ENCODE measurements at places on chromosomes 12 and 14. TPM values are rescaled to one million over a fixed set of nuclear protein-coding genes. Genes with fewer than 3 reads are reported as not detected.

GRCh38 chr12:21695986-21696385 lies 38.3 kb upstream of the LDHB start:
- no peak overlapping the region for H3K27ac ChIP-seq
- no peak overlapping the region for H3K4me3 ChIP-seq
- DNase-seq: no peak
- no peaks in the 10 kb centered on the region for H3K27me3 ChIP-seq

DNA sequence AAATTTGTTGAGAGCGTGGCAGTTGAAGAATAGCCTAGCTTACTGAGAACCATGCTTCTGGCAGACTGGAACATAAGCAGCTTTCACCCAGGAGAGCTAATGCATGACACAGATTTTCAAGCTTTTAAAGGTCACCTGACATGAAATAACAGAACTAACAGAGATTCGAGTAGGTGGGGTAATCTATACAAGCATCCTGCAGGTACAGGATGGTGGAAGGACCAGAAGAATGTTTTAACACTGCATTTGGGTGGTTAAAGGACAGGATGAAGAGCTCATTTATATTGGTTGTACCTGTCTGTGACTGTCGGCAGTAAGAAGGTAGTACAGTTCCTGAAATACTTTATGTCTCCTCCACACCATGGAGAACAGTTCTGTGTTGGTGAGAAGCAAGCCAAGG lies 8.9 kb downstream of the PELI2 start:
- H3K4me1 ChIP-seq: peaks cover 12% of the 10 kb centered on the region
- no peak overlapping the region for H3K4me3 ChIP-seq
- no peak for DNase-seq

DNA sequence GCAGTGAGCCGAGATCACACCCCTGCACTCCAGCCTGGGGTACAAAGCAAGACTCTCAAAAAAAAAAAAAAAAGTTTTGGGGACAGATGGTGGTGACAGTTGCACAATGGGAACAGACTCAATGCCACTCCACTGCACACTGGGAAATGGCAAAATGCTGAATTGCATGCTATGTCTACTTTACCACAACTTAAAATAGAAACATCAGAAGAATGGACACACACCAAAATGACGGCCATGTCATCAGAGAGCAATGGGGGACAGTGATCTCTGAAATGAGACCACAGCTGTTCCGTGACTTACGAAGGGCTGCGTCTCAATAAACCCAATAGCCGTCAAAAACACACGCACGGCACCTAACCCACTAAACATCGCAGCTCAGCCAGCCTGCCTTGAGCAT lies 13.7 kb downstream of the DDX54 start:
- no peak for DNase-seq
- H3K27me3 ChIP-seq: no peaks in the 10 kb centered on the region
- H3K36me3 ChIP-seq: peaks cover 15% of the 10 kb centered on the region
- H3K27ac ChIP-seq: no peak overlapping the region

DNA sequence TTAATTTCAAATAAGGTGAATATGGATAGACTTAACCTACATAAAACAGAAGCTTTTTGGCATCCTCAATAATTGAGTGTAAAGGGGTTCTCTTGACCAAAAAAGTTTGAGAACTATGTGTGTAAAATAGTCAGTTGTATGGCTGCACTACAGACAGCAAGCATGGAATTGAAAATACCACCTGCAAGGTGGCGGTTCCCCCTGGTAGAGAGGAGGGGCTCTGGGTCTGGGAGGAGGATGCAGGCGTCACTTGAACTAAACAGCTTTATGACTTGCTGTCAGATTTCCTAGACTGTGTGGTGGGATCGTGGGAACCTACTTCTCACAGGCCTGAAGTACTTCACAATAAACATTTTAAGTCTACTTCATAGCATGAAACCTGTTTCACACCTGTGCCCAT lies 6.3 kb downstream of the EVL start:
- H3K27ac ChIP-seq: no peak overlapping the region
- H3K27me3 ChIP-seq: no peaks in the 10 kb centered on the region
- H3K4me1 ChIP-seq: peaks cover 5% of the 10 kb centered on the region
- no peak overlapping the region for H3K4me3 ChIP-seq
- no peaks in the 10 kb centered on the region for H3K36me3 ChIP-seq

GRCh38 chr14:74634964-74635363 lies 22.9 kb upstream of the LTBP2 start:
- H3K4me1 ChIP-seq: peaks cover 12% of the 10 kb centered on the region
- H3K27ac ChIP-seq: no peak overlapping the region
- H3K27me3 ChIP-seq: no peaks in the 10 kb centered on the region
- no peak for DNase-seq
- H3K36me3 ChIP-seq: no peaks in the 10 kb centered on the region
- H3K4me3 ChIP-seq: no peak overlapping the region

DNA sequence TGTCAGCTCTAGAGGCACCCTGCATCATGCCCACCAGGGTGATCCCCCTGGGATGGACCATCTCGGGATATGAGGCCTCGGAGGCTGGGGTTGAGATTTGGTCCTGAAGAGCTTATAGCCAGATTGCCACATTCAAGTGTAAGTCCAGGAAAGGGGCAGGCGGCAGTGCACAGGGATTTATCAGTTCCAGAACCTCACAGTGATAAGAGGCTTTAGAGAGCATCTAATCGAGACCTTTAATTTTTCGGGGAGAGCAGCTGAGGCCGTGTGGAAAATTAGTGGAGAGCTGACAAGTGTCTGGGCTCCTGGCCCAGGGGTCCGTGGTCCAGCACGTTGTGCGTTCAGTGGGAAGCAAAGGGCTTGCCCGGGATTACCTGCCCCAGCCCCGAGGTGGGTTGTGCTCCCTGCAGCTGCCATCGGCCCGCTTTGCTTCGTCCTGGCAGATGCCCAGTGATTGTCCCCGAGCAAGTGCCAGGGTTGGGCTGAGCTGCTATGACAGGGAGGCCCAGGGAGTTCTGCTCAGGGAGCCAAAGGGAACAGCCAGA lies 52.1 kb downstream of the C14orf132 start:
- H3K27me3 ChIP-seq: no peaks in the 10 kb centered on the region
- H3K4me3 ChIP-seq: no peak overlapping the region
- peaks cover 13% of the 10 kb centered on the region for H3K4me1 ChIP-seq
- peaks cover 4% of the 10 kb centered on the region for H3K36me3 ChIP-seq

- no peaks in the 10 kb centered on the region for H3K4me1 ChIP-seq
- H3K4me3 ChIP-seq: no peak overlapping the region
- no peak overlapping the region for H3K27ac ChIP-seq
- no peak for DNase-seq
- no peaks in the 10 kb centered on the region for H3K36me3 ChIP-seq
These were observed 194.1 kb downstream of the BTG1 start for GRCh38 chr12:91951571-91951970.

DNA sequence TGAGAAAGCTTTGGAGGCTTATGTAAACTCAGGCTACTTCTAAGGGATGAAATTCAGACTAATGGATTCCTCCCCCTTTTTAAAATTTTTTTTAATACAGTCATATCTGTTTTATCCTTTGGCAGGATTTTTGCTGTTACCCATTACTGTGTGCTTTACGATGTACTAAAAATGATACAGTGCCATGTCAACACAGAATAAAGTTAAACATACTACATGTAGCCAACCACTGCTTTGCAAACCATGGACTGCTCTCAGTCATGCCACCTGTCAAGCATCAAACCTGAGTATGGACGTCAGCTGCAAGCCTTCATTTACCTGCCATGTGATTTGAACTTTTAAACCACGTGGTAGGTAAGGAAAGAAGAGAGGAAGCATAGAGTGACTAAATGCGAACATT lies 325.8 kb downstream of the FUT8 start:
- no peaks in the 10 kb centered on the region for H3K27me3 ChIP-seq
- peaks cover 2% of the 10 kb centered on the region for H3K36me3 ChIP-seq
- no peak overlapping the region for H3K27ac ChIP-seq
- no peak for DNase-seq

GRCh38 chr14:63192085-63192484 lies 12.2 kb upstream of the RHOJ start:
- H3K27ac ChIP-seq: no peak overlapping the region
- no peaks in the 10 kb centered on the region for H3K27me3 ChIP-seq
- no peak overlapping the region for H3K4me3 ChIP-seq

- no peak overlapping the region for H3K4me3 ChIP-seq
- peaks cover 4% of the 10 kb centered on the region for H3K36me3 ChIP-seq
- peak overlapping the region; percentile 75 for H3K27ac ChIP-seq
- DNase-seq: peak; percentile 100
- peaks cover 19% of the 10 kb centered on the region for H3K4me1 ChIP-seq
These were observed 72.7 kb downstream of the RIN3 start for GRCh38 chr14:92585981-92586937.

- no peak overlapping the region for H3K27ac ChIP-seq
- H3K36me3 ChIP-seq: no peaks in the 10 kb centered on the region
- H3K27me3 ChIP-seq: no peaks in the 10 kb centered on the region
- no peak overlapping the region for H3K4me3 ChIP-seq
- DNase-seq: no peak
These were observed 591.2 kb downstream of the VRK1 start for GRCh38 chr14:97388408-97388807.

- H3K27me3 ChIP-seq: no peaks in the 10 kb centered on the region
- peaks cover 19% of the 10 kb centered on the region for H3K4me1 ChIP-seq
- DNase-seq: peak; percentile 76
- H3K36me3 ChIP-seq: peaks cover 5% of the 10 kb centered on the region
- peak overlapping the region; percentile 83 for H3K4me3 ChIP-seq
These were observed 428 bp downstream of the RNF41 start for GRCh38 chr12:56221232-56221756.

DNA sequence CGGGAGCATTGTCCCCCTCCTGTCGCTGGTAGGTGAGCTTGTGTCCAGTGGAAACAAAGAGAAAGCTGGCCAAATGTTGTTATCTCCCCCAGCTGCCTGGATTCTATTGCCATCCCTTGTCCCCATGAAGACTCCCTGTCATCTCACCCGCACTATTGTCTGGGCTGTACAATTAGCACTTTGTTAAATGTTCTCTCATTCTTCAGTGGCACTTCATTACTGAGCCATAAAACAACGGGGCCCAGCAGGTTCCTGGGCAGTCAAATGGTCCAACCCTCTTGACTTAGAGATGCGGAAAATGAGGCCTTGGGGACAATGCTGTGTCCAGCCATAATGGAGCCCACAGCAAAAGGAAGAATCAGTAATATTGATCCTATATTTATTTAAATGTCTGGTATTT lies 13.2 kb upstream of the COL2A1 start:
- DNase-seq: no peak
- no peaks in the 10 kb centered on the region for H3K4me1 ChIP-seq
- peaks cover 16% of the 10 kb centered on the region for H3K27me3 ChIP-seq

DNA sequence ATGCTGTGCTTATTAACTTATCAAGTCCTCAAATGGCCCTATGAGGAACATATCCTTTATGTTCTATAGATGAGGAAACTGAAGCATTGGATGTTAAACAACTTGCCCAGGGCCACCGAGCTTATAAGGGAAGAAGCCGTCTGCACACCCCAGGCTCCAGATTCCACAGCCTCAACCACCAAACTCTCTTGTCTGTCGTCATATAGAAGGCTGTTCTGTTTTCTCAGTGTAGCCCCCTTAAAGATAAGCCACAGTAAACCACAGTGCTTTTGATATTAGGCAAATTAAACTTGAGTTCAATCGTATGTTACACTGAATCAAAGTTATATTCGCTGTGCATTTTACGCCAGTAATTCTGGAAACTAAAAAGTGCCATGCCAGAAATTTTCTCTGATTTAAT lies 116.7 kb downstream of the PRKCH start:
- H3K36me3 ChIP-seq: no peaks in the 10 kb centered on the region
- H3K4me3 ChIP-seq: no peak overlapping the region
- H3K4me1 ChIP-seq: no peaks in the 10 kb centered on the region
- no peaks in the 10 kb centered on the region for H3K27me3 ChIP-seq
- DNase-seq: no peak

- H3K36me3 ChIP-seq: no peaks in the 10 kb centered on the region
- peak; percentile 15 for DNase-seq
- no peak overlapping the region for H3K4me3 ChIP-seq
- H3K4me1 ChIP-seq: peaks cover 19% of the 10 kb centered on the region
- H3K27ac ChIP-seq: peak overlapping the region; percentile 90
These were observed 175.1 kb upstream of the SLC38A2 start for GRCh38 chr12:46547421-46548354.

DNA sequence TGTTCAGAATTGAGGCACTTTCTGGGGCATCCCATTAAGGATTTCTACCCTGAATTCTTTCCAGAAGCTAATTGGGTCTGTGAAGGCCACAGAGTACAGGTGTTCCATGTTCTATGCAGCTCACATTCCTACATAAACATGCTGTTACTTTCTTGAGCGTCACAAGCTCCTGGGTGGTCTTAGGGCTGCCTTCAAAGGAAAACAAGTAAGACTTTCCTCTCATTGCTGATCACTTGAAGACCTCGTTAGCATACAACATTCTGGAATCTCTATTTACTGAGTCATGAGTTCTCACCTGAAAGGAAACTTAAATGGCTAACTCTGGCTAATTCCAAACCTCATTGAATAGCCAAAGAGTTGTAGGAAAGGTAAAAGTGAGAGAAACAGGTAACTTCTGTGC lies 63.0 kb upstream of the HMGA2 start:
- no peaks in the 10 kb centered on the region for H3K36me3 ChIP-seq
- H3K4me3 ChIP-seq: no peak overlapping the region
- no peaks in the 10 kb centered on the region for H3K4me1 ChIP-seq
- no peak for DNase-seq

DNA sequence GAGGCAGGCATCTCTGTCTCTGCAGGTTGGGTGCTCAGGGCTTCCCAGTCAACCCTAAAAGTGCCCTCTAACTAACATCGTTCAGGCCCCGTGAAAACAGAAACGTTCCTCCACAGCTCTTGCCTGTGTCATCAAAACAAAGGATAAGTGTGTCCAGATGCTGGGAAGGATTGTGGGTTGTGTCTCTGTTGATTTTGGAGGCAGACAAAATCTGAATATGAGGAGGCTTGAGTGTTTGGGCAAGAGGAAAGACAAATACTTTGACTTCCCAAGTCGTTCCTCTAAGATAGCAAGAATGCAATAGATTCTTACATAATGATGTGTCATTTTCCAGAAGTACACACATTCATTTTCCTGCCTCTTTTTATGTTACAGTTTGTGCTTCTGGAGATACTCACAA lies 52.9 kb downstream of the SERPINA3 start:
- H3K4me1 ChIP-seq: no peaks in the 10 kb centered on the region
- H3K36me3 ChIP-seq: no peaks in the 10 kb centered on the region
- H3K27me3 ChIP-seq: no peaks in the 10 kb centered on the region
- no peak overlapping the region for H3K4me3 ChIP-seq

DNA sequence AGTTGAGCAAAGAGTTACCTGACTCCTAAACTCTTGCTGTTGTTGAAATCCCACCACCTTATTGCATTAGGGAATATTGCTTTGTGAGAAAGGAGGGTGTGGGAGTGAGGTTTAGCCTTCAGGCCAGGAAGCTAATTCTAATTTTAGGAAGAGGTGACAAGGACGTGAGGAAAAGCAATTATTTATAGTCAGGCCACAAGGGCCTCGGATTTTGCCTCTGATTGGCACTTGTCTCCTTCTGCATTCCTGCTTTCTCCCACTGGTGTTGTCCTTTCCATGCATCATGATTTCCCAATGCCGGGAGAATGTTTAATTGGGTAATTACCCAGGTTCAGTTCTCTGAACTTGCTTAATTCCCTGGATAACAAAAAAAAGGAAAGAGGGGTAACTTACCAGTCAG lies 37.9 kb upstream of the SLC38A2 start:
- DNase-seq: no peak
- no peaks in the 10 kb centered on the region for H3K36me3 ChIP-seq
- H3K27ac ChIP-seq: no peak overlapping the region
- peaks cover 2% of the 10 kb centered on the region for H3K4me1 ChIP-seq
- H3K4me3 ChIP-seq: no peak overlapping the region
- no peaks in the 10 kb centered on the region for H3K27me3 ChIP-seq

KERA gene
- not detected for total RNA-seq

SDS gene
- not detected for total RNA-seq

KRT72 gene
- total RNA-seq: not detected

RHOJ gene
- total RNA-seq: 4.1 TPM

KRT3 gene
- total RNA-seq: not detected

ARID4A gene
- total RNA-seq: 10.3 TPM

HOXC4 gene
- 0.26 TPM for total RNA-seq

DTX1 gene
- total RNA-seq: 0.26 TPM

SENP1 gene
- 12.8 TPM for total RNA-seq

BEST3 gene
- total RNA-seq: not detected

LRP1-AS gene
- not detected for total RNA-seq

TAS2R14 gene
- 2.1 TPM for total RNA-seq

Data from fibroblast of lung (primary cell).